ENCODE measurements at places on chromosomes 1 and 21.

GRCh38 chr1:143699731-143700130 lies 272.1 kb downstream of the FAM72C start:
- H3K27me3 ChIP-seq, result peaks cover 47% of the 10 kb centered on the region
- no peak overlapping the region for H3K4me3 ChIP-seq
- H3K36me3 ChIP-seq, result no peaks in the 10 kb centered on the region
- ATAC-seq, result no peak
- H3K4me1 ChIP-seq, result peaks cover 11% of the 10 kb centered on the region

DNA sequence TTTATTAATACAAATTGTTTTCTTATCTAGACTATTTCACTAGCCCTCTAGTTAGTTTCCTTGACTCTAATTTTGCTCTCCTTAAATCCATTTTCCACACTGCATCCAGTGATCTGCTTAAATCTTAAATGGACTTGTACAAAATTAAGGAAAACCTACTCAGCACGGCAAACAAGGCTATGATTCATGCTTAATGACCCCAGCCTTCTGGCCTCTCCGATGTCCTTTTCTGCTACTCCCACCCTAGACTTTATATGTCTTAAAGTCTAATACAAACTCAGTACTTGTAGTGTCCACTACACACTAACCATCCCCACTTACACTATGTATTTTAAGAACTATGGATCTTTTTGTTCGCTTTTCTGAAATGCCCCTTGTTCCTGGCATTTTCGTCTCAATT lies 2.2 kb downstream of the TMED5 start:
- peaks cover 32% of the 10 kb centered on the region for H3K4me1 ChIP-seq
- H3K36me3 ChIP-seq, result peaks cover 73% of the 10 kb centered on the region

GRCh38 chr1:64525116-64525686 lies 55.3 kb downstream of the CACHD1 start:
- H3K4me1 ChIP-seq, result no peaks in the 10 kb centered on the region
- ATAC-seq, result no peak
- peaks cover 12% of the 10 kb centered on the region for H3K27me3 ChIP-seq
- no peaks in the 10 kb centered on the region for H3K36me3 ChIP-seq
- no peak overlapping the region for H3K4me3 ChIP-seq

GRCh38 chr1:228174482-228175315 lies 9.1 kb downstream of the IBA57 start:
- peaks cover 8% of the 10 kb centered on the region for H3K4me1 ChIP-seq
- no peaks in the 10 kb centered on the region for H3K27me3 ChIP-seq
- peak; percentile 53 for ATAC-seq
- H3K27ac ChIP-seq, result no peak overlapping the region

DNA sequence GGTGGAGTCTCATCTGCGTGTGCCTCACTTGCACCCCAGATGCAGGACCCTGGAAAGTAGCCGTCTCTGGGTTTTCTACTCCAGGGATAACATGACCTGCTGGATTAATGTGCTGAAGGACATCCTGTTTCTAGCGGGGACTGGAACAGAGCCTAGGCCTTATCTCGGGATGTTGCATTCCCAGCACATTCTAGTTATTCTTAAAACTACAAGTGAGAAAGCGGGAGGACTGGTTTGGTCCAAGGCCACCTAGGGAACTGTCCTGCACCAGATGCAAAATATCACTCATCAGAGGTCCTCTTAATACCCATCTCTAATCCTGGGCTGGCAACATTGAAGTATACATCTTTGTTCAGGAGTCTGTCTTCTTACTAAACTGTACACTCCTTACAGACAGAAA lies 179.9 kb downstream of the ZC3H11B start:
- no peak overlapping the region for H3K4me3 ChIP-seq
- H3K4me1 ChIP-seq, result no peaks in the 10 kb centered on the region
- H3K27me3 ChIP-seq, result no peaks in the 10 kb centered on the region
